Keratinocyte (primary cell): ENCODE measurements at places on chromosomes 4 and X. TPM values are rescaled to one million over a fixed set of nuclear protein-coding genes. Genes with fewer than 3 reads are reported as not detected.

- DNase-seq: no peak
Observed at GRCh38 chrX:133653358-133653757, 238.1 kb upstream of the GPC4 start.

DNA sequence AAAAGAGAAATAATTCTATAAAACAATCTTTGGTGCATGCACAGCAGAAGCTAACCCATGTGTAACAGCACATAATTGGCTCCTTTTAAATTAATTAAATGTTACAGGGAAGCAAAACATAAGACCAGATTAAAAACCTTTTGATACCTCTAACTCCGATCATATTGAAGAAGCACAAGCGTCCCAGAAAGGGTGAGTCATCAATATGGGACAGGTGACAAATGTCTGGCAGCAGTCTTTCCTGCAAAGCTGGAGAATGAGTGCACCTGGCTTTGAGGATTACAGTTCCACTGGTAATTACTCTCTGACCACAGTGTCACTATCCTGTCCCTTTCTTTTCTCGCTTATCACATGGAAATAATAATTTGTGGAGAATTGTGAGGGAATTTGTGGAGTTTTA, 94.6 kb downstream of the FAM9B start:
- DNase-seq: no peak

DNA sequence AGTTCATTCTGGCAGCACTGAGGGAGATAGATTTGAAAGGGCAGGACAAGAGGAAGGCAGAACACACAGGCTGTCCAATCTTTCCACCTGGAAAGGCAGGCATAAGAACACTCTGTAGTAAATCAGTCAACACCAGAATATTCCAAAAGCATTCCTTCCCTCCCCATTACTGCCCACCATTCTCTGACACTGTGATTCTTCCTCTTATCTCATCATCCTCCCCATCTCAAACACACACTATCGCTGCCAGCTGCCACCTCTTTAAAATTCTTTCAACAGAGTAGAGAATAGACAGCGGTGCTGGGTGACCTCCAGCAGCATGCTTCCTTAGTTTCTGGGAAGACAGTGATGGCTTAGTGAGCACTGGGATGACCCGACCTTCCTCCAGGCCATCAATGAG, 53.7 kb upstream of the MYOZ2 start:
- DNase-seq: no peak

DNA sequence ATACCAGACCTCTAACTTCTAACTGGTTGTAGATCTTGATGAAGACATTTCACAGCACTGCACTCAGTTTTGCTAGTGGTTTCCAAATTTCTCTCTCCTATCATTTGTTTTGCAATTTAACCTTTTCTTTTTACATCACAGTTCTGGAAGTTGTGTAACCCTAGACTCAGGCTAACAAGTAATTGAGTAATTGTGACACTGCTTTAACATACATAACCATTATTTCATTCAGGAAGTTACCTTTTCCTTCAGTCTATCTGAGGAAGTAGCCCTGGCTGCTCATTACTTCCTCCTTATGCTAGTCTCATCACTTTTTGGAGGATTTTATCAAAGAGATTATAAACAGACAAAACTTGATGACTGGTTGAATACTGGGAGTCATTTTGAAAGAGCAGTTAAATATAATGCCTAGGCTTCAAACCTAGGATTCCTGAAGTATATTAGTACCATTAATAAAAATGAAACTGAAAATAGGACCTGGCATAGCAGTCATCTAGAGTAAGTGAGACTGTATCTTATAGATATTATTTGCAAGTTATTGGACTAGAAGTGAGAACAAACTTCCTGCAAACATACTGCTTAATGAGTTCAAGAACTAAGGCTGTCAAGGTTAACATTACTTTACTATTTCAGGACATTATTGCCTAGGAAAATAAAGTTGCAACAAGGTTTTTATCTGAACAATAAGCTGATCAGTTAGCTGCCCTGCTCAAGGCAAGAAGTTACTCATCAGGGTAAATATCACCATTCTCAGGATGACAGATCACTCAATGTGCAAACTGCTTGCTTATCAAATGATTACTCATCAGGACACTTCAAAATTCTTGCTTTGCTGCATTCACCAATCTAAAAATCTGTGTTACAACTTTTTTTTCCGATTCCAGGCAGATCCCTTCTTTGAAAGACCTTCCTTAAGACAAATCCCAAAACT, 25.6 kb upstream of the TEX13C start:
- no peak for DNase-seq

- no peak for DNase-seq
Observed at GRCh38 chr4:120703908-120704307, 218.6 kb downstream of the PRDM5 start.

DNA sequence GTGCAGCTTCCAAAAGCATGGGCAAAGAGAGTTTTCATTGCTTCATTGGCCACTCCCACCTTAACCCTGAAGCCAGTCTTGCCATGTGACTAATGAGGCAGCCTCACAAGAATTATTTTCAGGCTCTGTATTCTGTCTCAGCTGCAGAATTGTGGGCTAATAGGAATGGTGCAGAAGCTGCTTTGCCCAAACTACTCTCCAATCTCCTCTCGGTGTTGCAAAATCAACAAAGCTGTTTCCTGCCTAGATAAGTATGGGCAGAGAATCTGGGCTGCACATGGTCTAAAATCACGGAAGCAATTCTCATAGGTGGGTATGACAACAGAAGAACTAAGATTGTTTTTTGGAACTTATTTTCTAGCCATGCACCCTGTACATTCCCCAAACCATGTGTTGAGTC, 31.4 kb downstream of the PPP1R2C start:
- no peak for DNase-seq

GRCh38 chr4:38752941-38753806, 29.6 kb downstream of the TLR10 start:
- DNase-seq: no peak

XAGE5 gene
- not detected in 3 replicates for polyA plus RNA-seq

GRCh38 chr4:179372746-179373145, 1930.5 kb upstream of the AGA start:
- DNase-seq: no peak

TKTL2 gene
- not detected in 3 replicates for polyA plus RNA-seq

DNA sequence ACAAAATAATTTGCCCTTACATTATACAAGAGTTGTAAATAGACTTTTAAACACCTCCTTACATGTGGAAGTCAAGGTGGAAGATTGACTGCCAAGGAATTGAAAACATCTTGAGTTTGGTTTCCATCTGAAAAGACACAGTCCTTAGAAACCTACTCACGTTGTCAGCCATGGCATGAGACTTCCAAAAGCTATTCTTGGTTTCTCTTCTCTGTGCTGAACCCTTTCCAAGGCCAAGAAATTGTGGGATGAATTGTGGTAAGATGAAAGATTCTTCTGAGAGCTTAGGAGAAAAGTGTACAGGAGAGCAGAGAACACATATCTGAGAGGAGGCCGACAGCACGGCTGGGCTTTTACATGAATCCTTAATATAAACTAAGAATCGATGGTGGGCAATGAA, 370.0 kb downstream of the FBXW7 start:
- no peak for DNase-seq

GRCh38 chrX:10404436-10404835, 215.9 kb downstream of the MID1 start:
- DNase-seq: no peak

- DNase-seq: no peak
Observed at GRCh38 chrX:39852491-39852890, 245.3 kb downstream of the BCOR start.

GRCh38 chr4:54843946-54844345, 186.2 kb downstream of the KIT start:
- DNase-seq: no peak

GPR50 gene
- not detected in 3 replicates for polyA plus RNA-seq
